Renal cortical epithelial cell (primary cell): ENCODE measurements at places on chromosomes 11 and 22. TPM values are rescaled to one million over a fixed set of nuclear protein-coding genes. Genes with fewer than 3 reads are reported as not detected.

Gene HEPN1
- total RNA-seq, result not detected in 2 replicates

Gene PSMD13
- 74.2 and 172 TPM in 2 replicates for total RNA-seq

Gene FHIP1B
- 7.6 and 20.3 TPM in 2 replicates for total RNA-seq

Gene UPK3A
- not detected in 2 replicates for total RNA-seq

Gene SUSD2
- 0.10 TPM in 1 of 2 replicates, not detected in the other for total RNA-seq

Gene KRTAP5-7
- total RNA-seq, result not detected in 2 replicates

Gene SYT7
- 0.35 TPM in 1 of 2 replicates, not detected in the other for total RNA-seq

Gene IGLL5
- total RNA-seq, result not detected in 2 replicates

Gene KMT2A
- total RNA-seq, result 37.0 and 110 TPM in 2 replicates

Gene OR10A2
- not detected in 2 replicates for total RNA-seq

Gene RANBP1
- total RNA-seq, result 173 and 360 TPM in 2 replicates

Gene LRRC32
- 0.17 and 5.6 TPM in 2 replicates for total RNA-seq

Gene INCENP
- 10.9 and 13.0 TPM in 2 replicates for total RNA-seq

Gene IGSF9B
- total RNA-seq, result 2.0 TPM in 1 of 2 replicates, not detected in the other

Gene SCGB1D1
- total RNA-seq, result not detected in 2 replicates

Gene OSM
- total RNA-seq, result not detected in 2 replicates

Gene C1QTNF4
- not detected in 2 replicates for total RNA-seq

Gene RDX
- 76.4 and 126 TPM in 2 replicates for total RNA-seq

Gene KRTAP5-4
- total RNA-seq, result not detected in 2 replicates

Gene KCNJ11
- total RNA-seq, result 0.25 and 0.35 TPM in 2 replicates

Gene PLAAT5
- total RNA-seq, result 0.40 TPM in 1 of 2 replicates, not detected in the other

Gene NCR3LG1
- total RNA-seq, result 0.99 and 2.1 TPM in 2 replicates

Gene SCN2B
- 0.35 and 1.2 TPM in 2 replicates for total RNA-seq

Gene MS4A2
- total RNA-seq, result not detected in 2 replicates

Gene FAM118A
- 4.0 and 12.7 TPM in 2 replicates for total RNA-seq

Gene MUC2
- not detected in 2 replicates for total RNA-seq

Gene SCGB1C1
- total RNA-seq, result 0.55 TPM in 1 of 2 replicates, not detected in the other

Gene RAB30
- 8.3 and 24.0 TPM in 2 replicates for total RNA-seq

Gene MUC5AC
- not detected in 2 replicates for total RNA-seq

Gene EFCAB6
- 0.69 and 8.4 TPM in 2 replicates for total RNA-seq

Gene OR8D4
- not detected in 2 replicates for total RNA-seq

Gene PRR33
- not detected in 2 replicates for total RNA-seq

Gene BIRC2
- 125 and 146 TPM in 2 replicates for total RNA-seq

Gene IL10RA
- total RNA-seq, result 0.52 and 0.60 TPM in 2 replicates

Gene LDHAL6A
- total RNA-seq, result not detected in 2 replicates

Gene C11orf16
- not detected in 2 replicates for total RNA-seq

Gene GLYAT
- total RNA-seq, result 3.6 TPM in 1 of 2 replicates, not detected in the other

Gene CHKB
- total RNA-seq, result 27.1 and 47.6 TPM in 2 replicates

Gene ADM2
- 2.3 and 3.4 TPM in 2 replicates for total RNA-seq

Gene MMP8
- not detected in 2 replicates for total RNA-seq

Gene ATM
- total RNA-seq, result 49.7 and 107 TPM in 2 replicates

Gene POU2AF1
- not detected in 2 replicates for total RNA-seq

Gene CCDC73
- total RNA-seq, result 0.17 and 0.30 TPM in 2 replicates

Gene LMO1
- 0.40 TPM in 1 of 2 replicates, not detected in the other for total RNA-seq

Gene HEPHL1
- total RNA-seq, result 0.35 and 0.69 TPM in 2 replicates

Gene TBX10
- not detected in 2 replicates for total RNA-seq

Gene TRIM6
- 10.4 and 19.5 TPM in 2 replicates for total RNA-seq

Gene KDM4D
- 0.94 and 1.6 TPM in 2 replicates for total RNA-seq

Gene RFPL1
- total RNA-seq, result not detected in 2 replicates

Gene OR52H1
- 0.10 TPM in 1 of 2 replicates, not detected in the other for total RNA-seq

Gene UBQLNL
- total RNA-seq, result 0.30 TPM in 1 of 2 replicates, not detected in the other

Gene APOL5
- total RNA-seq, result not detected in 2 replicates
